ENCODE measurements at places on chromosomes 6 and 20.

- peak; percentile 77 for DNase-seq
Measured at GRCh38 chr6:4253604-4254231, 118.3 kb upstream of the ECI2 start.

GRCh38 chr6:42124223-42124836 lies 18.1 kb downstream of the C6orf132 start:
- no peak for DNase-seq

- DNase-seq, result peak; percentile 58
Measured at GRCh38 chr20:10511509-10512251, 76.6 kb downstream of the SLX4IP start.

- peak; percentile 40 for DNase-seq
Measured at GRCh38 chr6:43308101-43308989, at the start of gene CRIP3. CRIP3 (minus strand) TSS chr6:43308826; CDS start chr6:43308792, 34 bp downstream.

GRCh38 chr6:88380618-88381288 lies 214.6 kb upstream of the CNR1 start:
- DNase-seq, result no peak

DNA sequence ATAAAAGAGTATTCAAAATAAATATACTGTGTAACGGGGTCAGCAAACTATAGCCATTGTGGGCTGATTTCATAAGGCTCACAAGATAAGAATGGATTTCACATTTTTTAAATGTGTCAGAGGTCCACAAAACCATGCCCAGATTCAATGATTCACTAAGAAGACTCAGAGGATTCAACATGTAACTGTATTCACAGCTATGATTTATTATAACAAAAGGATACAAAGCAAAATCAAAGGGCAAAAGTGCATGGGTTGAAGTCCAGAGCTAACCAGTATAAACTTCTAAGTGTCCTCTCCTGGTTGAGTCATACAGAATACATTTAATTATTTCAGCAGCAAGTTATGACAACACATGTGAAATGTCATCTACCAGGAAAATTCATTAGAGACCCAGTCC lies 49.2 kb downstream of the TBC1D32 start:
- DNase-seq, result no peak

- DNase-seq, result no peak
Measured at GRCh38 chr6:145233955-145234354, 501.4 kb downstream of the EPM2A start.

DNA sequence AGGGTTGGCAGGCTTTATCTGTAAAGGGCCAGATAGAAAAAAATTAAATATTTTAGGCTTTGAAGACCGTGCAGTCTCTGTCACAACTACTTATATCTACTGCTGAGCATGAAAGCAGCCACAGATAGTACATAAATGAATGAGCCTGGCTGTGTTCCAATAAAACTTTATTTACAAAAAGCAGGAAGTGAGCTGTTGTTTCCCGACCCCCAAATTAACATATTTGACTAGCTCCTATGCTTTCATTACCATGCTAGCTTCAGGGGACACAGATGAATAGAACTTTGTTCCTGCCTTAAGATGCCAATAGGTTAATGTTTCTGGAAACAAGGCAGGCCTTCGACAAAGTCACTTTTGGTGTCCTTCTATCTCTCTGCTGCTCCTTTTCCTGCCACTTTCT lies 1058.0 kb upstream of the FLRT3 start:
- no peak for DNase-seq

DNA sequence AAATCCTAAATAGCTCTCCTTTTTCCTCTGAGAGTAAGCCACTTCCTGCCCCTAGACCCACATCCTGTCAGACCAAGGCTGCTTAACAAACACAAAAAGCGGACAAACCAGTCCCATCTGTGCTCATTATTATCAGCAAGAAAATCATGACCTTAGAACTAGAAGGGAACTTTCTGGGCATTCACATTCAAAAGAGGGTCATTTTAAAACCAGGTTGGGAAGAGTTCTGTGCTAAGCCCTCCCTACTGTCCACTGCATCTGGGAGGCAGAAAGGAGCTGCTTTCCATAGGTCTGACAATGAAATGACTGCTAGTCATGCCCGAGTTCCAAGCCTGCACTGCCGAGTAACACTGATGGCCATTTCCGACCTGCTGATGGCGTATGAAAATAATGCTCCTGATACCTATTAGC lies 15.4 kb downstream of the EZR start:
- no peak for DNase-seq

DNA sequence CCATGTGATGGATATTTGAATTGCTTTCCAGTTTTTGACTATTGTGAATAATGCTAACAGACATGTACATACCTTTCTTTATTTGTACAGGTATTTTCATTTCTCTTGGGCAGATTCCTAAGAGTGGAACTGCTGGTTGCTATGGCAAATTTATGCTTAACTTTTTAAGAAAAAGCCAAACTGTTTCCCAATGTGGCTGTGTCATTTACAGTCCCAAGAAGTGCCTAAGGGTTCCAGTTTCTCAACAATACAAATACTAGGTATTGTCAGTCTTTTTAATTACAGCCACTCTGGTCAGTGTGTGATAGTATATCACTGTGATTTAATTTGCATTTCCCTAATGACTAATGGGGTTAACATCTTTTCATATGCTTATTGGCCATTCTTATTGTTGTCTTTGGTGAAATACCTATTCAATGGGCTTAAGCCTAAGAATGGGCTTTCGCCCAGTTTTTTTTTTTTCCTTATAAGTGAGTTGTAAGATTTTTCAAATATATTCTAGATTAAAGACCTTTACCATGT lies 10.3 kb downstream of the REPS1 start:
- no peak for DNase-seq

All from muscle of arm (tissue), 14 donors.